ENCODE measurements at places on chromosomes 3 and 15.

- DNase-seq = no peak
Observed at GRCh38 chr3:58474348-58474911, 17.5 kb upstream of the KCTD6 start.

GRCh38 chr15:95644100-95644875, 686.2 kb upstream of the NR2F2 start:
- no peak for DNase-seq

- no peak for DNase-seq
Observed at GRCh38 chr3:147744967-147745366, 335.8 kb downstream of the ZIC1 start.

- DNase-seq = no peak
Observed at GRCh38 chr3:52153389-52154096, 680 bp downstream of the POC1A start.

DNA sequence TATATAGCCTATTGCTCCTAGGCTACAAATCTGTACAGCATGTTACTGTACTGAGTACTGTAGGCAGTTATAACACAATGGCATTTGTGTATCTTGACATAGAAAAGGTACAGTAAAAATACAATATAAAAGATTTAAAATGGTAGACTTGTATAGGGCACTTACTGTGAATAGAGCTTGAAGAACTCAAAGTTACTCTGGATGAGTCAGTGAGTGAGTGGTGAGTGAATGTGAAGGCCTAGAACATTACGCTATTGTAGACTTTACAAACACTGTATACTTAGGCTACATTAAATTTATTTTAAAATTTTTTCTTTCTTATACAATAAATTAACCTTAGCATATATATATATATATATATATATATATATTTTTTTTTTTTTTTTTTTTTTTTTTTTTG, 140.0 kb upstream of the UBE2E1 start:
- no peak for DNase-seq

GRCh38 chr15:63967616-63968015, 78.7 kb downstream of the DAPK2 start:
- DNase-seq = no peak

GRCh38 chr15:80423215-80423614, 19.0 kb downstream of the ARNT2 start:
- no peak for DNase-seq

DNA sequence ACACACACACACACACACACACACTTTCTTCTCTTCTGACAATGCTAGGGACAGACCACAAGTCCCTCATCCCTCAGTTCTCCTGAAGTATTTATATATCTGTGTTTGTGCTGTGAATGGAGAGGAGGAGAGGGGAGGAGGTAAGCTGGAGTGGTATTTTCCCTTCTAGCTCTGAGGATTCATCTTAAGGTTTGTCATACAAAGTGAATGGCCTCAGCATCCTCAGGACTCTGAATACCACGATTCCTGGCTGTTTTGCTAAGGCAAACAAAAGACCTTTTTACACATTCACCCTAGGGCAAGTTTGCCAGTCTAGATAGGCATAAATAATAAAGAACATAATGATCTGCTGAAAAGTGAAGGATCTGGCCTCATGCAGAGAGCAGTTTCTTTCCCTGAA, 65.7 kb upstream of the CHMP2B start:
- no peak for DNase-seq

GRCh38 chr3:160225176-160226025, at the start of gene C3orf80:
Gene C3orf80 (plus strand): TSS chr3:160225422. CDS start chr3:160225636, 214 bp downstream.
- no peak for DNase-seq

DNA sequence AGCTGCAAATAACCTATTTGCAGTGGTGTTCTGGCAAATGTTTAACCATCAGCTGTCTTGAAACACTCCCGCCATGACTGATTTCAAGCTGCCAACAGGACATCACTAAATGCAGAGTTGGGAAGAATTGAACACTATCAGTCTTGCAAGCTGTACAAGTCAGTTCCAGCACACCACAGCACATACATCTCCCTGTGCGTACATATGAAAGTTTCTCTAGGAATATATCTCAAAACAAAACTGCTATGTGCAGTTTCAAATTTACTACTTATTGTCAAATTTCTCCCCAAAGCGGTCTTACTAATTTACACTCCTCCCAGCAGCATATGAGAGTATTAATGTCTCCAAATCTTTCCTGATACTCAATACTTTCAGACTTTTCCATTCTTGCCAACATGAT, 30.4 kb upstream of the CORO2B start:
- DNase-seq = no peak

DNA sequence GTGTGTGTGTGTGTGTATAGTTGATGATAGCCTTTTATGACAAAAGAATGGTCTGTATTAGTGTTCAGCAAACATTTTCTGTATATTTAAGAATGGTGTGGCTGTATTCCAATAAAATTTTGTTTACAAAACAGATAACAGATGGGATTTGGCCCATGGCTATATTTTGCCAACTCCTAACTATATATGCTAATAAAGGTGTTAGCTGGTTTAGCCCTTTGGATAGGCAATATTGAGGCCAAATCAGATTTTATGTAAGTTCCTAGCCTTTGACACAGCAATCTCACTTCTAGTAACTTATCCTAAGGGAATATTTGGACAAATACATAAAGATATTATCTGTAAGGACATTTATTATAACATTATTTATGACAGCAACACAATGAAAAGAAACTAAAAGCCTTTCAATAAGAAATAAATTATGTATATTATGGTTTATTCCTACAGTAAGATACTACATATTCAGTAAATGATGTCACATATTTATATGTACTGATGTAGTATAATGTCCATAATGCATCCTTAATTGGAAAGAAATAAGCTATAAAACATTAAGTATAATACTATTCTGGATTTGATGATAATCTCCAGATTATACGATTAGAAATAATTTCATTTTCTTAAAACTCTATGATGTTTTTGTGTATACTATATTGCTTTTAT, 264.0 kb downstream of the RBMS3 start:
- DNase-seq = no peak

- peak; percentile 78 for DNase-seq
Observed at GRCh38 chr3:115692887-115693524, 69.7 kb downstream of the GAP43 start.

- DNase-seq = no peak
Observed at GRCh38 chr15:66877477-66878271, 175.6 kb downstream of the SMAD6 start.

GRCh38 chr3:128665362-128666021, 14.9 kb upstream of the RPN1 start:
- DNase-seq = no peak

DNA sequence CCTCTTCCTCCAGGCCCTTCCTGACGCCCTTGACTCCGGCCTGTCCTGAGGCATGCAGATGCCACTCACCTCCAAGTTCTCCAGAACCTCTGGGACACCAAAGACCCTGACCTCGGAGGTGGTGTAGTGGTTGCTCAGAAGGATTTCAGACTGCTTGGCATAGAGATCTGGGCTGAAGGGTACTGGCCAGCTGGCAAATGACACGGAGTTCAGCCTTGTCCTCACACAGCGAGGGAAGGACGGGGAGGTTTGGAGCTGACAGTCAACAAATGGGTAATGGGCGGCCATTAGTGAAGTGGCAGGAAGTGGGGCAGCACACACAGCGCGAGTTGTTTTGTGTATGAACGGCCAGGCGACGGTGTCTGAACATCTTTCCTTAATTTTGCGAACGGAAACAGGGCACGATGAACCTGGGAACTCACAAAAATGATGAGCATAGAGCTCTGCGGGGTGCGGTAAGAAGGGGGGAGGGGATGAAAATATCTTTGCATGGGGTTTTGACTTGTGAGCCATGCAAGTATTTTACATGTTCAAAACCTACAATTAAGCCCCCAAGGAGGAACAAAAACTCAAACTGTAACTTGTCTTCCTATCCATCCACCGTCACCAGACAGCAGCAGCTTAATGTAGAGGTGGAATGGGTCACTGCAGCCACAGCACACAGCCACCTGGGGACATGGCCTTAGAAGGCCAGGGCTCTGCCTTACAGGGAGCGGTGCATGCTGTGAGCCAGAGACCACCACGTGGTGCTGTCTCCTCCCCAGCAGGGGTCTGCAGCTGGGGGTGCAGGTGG, 43.6 kb upstream of the RPL32 start:
- no peak for DNase-seq

- no peak for DNase-seq
Observed at GRCh38 chr3:4546346-4547178, 53.4 kb downstream of the ITPR1 start.

GRCh38 chr15:72585476-72586058, 68.9 kb upstream of the GOLGA6B start:
- no peak for DNase-seq

DNA sequence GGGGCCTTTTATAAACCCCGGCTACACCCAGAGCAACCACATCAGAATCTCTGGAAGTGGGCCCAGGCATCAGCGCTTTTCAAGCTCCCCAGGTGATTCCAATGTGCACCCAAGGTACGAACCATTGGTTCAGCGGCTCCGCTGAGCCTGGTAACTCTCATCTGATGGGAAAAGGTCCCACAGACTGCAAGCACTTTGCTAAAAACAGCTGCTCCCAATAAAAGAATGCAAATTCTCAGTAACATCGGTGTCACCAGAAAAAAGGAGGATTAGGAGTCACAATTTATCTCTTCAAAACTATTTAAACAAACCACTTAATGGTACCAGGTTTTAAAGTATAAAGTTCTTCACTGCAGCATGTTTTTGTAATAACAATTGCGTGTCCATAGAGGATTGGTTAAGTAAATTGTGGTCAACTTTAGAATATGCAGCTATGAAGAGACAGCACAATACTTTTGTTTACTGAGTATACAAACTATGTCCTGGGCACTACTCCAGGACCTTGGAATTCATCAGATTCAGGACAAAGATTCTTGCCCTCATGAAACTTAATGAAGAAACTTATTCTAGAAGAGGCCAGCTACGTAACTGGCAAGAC, 660.7 kb upstream of the ADAMTS9 start:
- DNase-seq = no peak

GRCh38 chr3:69463531-69463930, 77.6 kb upstream of the FRMD4B start:
- no peak for DNase-seq

DNA sequence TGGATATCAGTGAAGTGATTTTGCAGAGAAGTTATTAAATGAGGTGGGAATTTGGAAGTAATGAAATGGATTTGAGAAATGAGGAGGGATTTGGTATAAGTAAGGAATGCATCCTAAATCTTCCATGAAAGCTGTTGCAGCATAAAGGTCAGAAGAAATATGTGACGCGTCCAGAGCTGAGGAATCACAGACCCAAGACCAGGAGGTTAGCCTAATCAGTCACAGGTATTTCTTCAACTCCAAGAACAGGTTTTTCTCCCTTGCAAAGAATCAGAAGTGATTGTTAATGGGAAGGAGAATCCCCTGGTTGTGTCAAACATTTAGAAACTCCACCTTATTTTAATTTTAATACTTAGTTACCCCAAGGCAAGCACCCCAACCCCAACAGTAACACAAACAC, 253.2 kb downstream of the MEX3B start:
- DNase-seq = no peak

All from cerebellar nuclear complex (tissue), 1 donor.